T-helper 17 cell (primary cell): ENCODE measurements at places on chromosomes 2 and 18.

- no peak for DNase-seq
Measured at GRCh38 chr2:80293039-80293438, 11.5 kb downstream of the LRRTM1 start.

GRCh38 chr2:210461401-210461800 is 15.2 kb downstream of the LANCL1 start:
- no peak for DNase-seq

GRCh38 chr2:123532994-123533393 is 492.1 kb upstream of the CNTNAP5 start:
- DNase-seq: no peak

GRCh38 chr2:38626326-38627035 is 23.8 kb upstream of the HNRNPLL start:
- no peak for DNase-seq

DNA sequence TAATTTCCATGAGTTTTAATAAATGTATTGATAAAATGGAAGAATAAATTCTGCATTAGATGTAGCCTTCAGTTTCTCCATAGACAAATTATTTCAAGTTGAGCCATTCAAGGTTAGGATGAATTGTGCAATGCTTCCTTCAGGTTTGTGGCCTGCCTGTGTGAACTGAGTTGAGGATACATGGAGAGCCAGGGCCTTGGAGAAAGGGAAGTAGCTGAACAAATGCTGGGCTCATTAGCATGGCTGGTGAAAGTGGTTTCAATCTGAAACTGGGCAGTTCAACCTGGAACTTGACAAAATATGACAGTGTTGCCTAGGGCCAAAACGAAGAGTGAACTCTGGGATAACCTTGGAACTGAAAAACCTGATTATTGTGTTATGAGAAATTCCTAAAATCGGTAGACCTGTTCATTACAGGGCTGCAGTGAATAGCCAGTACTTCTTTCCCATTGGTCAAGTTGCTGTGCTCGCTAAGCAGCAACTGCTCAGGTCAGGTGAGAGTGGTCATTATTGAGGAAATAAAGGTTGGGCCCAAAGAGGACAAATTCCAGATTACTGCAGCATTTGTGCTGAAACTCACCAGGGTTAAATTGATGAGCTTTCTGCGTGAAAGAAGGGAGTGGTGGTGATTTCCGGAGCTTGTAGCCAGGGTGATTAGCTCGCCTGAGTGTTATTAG is 12.7 kb downstream of the INPP1 start:
- no peak for DNase-seq

- DNase-seq: no peak
Measured at GRCh38 chr18:39801848-39802247, 2153.2 kb upstream of the PIK3C3 start.

- DNase-seq: no peak
Measured at GRCh38 chr2:39696838-39697237, 31.1 kb downstream of the TMEM178A start.

- DNase-seq: no peak
Measured at GRCh38 chr2:112692918-112693317, 27.9 kb upstream of the NT5DC4 start.

GRCh38 chr2:70145144-70145490 is 45.7 kb downstream of the C2orf42 start:
- DNase-seq: no peak

- no peak for DNase-seq
Measured at GRCh38 chr18:23851470-23852002, 162.3 kb downstream of the LAMA3 start.

GRCh38 chr18:76844742-76845477 is 22.6 kb downstream of the ZNF236 start:
- DNase-seq: no peak

DNA sequence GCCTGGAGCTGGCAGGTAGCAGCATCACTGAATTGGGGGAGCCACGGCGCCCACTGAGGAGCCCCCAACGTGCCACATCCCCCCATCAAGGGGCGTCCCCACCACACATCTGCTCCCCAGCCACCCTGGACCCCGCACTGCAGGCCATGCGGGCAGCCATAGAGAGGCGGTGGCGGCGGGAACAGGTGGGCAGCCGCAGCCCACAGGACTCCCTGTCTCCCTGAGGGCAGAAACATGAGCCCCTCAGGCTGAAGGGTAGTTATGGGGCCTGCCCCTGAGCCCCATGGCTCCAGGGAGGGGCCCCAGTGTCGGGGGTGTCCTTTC is 26.6 kb downstream of the CROCC2 start:
- DNase-seq: no peak

DNA sequence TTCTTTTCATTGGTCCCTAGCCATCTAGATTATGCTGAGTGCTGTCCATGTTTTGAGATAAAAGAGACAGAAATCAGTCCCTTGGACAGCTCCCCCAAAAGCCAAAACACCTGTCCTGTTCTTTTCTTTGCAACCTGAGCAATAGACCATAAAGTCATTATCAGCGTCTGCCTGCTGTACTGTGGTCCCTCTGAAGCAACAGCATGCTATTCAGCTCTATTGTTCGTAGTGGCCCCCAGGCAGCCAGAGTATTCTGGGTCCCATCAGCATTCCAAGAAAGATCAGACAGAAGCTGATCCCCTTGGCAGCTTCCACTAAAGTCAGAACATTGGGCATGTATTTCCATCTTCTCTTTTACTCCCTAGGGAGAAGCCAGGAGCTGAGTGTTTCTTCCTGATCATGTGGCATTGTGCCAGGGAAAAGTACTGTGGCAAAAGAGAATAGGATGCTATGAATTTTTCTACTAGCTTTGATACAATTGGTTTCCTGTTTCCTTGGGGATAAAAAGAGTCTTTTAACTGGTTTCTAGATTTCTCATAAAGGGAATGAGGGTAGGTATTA is 33.6 kb upstream of the ZSWIM2 start:
- no peak for DNase-seq

DNA sequence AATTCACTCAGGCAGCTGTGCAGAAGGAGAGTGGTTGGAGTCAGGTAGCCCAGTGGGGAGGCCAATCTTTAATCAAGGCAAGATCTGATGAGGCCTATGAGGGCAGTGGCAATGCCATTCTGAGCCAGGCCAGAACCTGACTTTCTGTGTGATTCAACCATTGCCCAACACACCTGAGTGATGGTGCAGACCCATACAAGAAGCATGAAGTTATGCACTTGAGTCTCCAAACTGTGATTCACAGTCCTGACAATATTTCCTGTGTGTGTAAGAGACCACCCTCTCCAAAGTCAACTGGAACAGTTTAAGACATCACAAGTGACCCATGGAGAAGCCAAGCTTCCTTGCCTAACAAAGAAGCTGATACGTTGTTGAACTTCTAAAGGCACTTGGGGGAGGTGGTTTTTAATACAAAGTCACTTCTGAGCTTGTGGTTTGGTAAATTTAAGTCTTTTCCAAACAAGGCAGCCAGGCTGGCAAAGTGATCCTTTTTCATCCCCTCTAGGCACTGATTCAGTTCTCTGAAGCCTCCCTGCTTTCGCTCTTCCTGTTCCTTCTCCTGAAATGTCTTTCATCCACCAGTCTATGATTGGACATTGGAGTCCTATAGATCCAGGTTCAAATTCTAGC is 49.0 kb downstream of the VSNL1 start:
- no peak for DNase-seq

- DNase-seq: no peak
Measured at GRCh38 chr2:231467613-231468530, 3.6 kb upstream of the NCL start.

GRCh38 chr2:65465124-65465523 is 32.7 kb upstream of the SPRED2 start:
- DNase-seq: no peak

GRCh38 chr2:157895531-157895930 is 19.4 kb upstream of the ACVR1 start:
- no peak for DNase-seq

DNA sequence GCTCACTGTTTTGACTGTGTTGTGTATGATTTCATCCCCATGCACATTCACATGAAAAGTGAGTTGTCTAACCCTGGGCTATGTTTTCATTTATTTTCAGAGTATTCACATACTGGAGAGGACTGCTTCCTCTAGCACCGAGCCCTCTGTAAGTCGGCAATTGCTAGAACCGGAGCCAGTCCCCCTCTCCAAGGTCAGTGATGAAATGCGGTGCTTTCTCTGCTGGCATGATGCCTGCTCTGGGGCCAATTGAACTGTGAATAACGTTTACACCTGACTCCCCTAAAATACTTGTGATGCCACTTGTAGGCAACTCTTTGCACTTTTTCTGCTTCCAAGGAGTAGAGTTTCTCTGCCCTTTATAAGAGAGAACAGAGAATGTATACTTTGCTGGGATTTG is 126.9 kb downstream of the PRKRA start:
- no peak for DNase-seq

- no peak for DNase-seq
Measured at GRCh38 chr2:204172145-204172600, 235.6 kb downstream of the ICOS start.

- DNase-seq: no peak
Measured at GRCh38 chr2:206859330-206859739, 80.0 kb upstream of the CPO start.

- DNase-seq: no peak
Measured at GRCh38 chr2:219689676-219690628, 62.5 kb downstream of the SLC4A3 start.

DNA sequence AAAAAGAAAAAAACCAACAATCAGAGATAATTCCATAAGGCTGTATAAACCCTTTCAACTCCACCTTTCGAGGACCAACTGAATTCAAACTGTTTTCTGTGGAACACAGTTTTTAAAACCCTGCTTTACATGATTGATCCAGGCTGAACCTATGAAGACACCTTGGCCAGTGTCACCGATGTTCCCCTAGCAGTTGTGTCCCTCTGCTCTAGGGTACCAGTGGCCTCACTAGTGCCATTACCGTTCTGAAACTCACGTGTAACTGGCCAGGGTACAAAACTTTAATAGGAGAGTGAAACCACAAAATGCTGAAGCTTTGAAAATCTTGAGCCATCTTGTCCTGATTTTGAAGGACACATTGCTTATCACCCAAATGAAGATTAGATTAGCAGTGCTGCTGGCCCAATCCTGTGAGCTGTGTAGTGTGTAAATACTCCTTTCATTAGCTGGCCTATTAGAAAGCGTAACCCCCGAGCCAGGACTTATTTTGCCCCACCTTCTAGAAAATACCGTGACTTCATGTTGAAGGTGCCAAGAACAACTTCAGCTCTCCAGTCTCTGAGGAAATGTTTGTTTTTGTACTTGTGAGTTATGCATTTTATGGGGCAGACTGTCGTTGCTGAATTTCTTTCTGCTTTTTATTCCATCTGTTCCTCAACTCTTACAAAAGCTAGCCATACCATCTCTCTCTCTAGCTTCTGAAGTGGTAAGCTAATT is 147.8 kb upstream of the MAP3K20 start:
- DNase-seq: no peak

DNA sequence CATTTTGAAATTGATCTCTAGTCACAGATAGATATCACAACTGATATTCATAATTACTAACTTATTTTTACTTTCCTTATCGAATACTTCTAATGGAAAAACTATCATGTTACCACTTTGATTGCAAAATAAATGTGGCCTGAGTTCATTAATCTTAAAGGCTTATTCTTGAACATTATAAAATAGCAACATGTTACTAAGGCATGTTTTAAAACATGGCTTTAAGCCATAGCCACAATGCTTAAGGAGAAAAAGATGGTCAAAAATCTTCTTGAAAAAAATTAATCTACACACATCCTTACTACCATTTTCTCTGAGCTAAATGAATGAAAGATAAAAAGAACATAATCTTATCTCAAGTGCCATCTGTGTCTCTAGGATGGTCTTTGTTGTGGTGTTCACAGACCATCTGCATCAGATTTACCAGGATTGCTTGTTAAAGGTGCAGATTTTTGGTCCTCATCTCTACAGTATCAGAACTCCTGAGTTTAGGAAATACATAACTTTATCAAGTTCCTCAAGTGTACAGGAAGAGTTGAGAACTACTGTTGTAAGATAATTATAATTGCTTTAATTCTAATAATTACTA is 15.3 kb downstream of the MTX2 start:
- no peak for DNase-seq

- no peak for DNase-seq
Measured at GRCh38 chr18:70293166-70293565, 4.3 kb downstream of the SOCS6 start.

DNA sequence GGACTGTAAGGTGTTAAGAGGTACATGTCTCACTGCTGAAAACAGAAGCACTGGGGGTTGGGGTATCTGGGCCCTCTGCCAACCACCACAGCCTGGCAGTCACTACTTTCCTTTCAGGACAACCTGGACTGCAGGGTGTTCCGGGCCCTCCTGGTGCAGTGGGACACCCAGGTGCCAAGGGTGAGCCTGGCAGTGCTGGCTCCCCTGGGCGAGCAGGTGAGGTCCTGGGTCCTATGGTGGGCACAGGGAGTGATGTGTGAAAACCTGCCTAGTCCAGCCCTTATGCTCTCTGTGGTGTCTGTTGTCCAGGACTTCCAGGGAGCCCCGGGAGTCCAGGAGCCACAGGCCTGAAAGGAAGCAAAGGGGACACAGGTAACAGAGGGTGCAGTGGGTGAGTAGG is 40.0 kb downstream of the MARCO start:
- DNase-seq: no peak

GRCh38 chr2:60707750-60708371 is 48.2 kb upstream of the PAPOLG start:
- DNase-seq: no peak

DNA sequence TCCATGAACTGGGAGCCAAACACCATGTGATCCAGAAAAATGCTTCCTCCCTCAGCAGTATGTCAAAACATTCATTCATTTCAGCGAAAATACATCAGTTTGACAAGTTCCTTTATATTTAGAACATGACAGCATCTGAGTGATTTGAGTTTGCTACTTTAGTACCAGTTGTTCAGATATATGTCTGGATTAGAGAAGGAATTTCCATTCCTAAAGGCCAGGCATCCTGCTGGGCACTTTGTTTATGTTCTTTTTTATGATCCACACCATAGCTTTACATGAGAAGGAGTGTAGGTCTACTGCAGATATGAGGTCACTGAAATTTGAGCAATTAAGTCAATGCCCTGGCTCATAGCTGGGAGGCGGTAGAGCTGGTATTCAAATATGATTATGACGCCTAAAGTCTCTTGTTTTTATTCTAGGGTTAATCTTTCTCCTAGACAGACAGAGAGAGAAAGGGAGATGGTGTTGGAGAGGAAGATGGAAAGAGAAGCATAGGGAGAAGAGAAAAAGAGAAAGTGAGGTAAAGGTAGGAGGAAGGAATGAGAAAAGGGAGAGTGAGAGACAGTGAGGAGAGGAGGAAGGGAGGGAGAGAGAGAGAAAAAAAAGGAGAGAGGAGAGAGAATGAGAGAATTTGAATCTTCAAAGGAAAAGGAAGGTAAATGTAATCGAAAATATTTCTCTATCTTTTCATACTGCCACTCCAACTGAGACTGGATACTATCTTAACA is 839.5 kb upstream of the FANCL start:
- no peak for DNase-seq

DNA sequence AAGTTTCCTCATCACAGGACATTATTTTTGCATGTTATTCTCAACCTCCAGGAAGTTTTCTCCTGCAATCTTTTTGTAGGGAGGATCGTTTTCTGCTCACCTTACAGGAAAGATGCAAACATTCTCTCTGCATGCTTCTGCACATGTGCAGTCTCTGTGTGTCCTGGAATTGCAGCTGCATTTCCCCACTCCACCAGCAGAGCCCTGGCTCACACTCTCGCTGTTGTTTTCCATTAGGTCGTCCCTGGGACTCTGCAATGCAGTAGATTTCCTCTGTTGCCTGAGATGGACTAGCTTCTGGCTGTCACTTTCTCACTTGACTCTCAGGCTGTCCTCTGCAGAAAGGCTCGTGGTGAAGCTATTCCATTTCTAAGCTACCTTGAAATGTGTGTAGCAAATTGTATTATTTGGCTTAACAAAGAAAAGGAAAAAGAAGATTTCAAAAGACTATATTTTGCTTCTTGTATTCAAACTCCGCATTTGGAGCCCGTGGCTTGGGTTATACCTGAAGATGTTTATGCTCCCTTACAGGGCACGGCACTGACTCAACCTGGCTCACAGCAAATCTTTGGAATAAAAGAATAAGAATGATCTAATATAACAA is 346.7 kb downstream of the RAD51AP2 start:
- no peak for DNase-seq
